ENCODE measurements at places on chromosomes 3 and 15. TPM values are rescaled to one million over a fixed set of nuclear protein-coding genes. Genes with fewer than 3 reads are reported as not detected.

MME gene
- 16.1 TPM for total RNA-seq

LIPH gene
- total RNA-seq: 2.4 TPM

SAXO2 gene
- 3.1 TPM for total RNA-seq

STAC gene
- 1.7 TPM for total RNA-seq

ATP8B4 gene
- total RNA-seq: 1.00 TPM

ANKUB1 gene
- total RNA-seq: 4.1 TPM

GPR160 gene
- 1.0 TPM for total RNA-seq

PPM1L gene
- total RNA-seq: 4.1 TPM

ZNF662 gene
- 1.2 TPM for total RNA-seq

SH3GL3 gene
- under 0.01 TPM for total RNA-seq

QRICH1 gene
- 56.7 TPM for total RNA-seq

CELSR3 gene
- 1.8 TPM for total RNA-seq

CCR8 gene
- total RNA-seq: not detected

GATM gene
- total RNA-seq: 2.1 TPM

Measured in nasal cavity respiratory epithelium epithelial cell of viscerocranial mucosa (primary cell).